ENCODE measurements at places on chromosomes 6 and 20.

- DNase-seq: no peak
Measured at GRCh38 chr20:24051160-24051559, 62.6 kb upstream of the GGTLC1 start.

DNA sequence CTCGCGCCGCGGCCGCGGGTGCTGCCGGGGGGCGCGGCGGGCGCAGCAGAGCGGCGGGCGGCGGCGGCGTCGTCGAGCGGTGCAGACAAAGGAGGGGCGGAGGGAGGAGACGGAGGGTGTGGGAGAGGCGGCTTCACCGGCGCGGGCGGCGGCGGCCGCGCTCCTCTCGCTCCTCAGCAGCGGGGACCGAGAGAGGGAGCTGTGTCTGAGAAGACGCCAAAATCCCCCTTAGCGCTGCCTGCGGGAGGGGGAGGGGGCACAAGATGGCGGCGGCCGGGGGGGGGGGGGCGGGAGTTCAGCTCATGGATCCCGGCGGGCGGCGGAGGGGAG lies 296 bp downstream of the ADNP start:
- no peak for DNase-seq

GRCh38 chr6:40545954-40546353 lies 41.2 kb downstream of the LRFN2 start:
- no peak for DNase-seq

DNA sequence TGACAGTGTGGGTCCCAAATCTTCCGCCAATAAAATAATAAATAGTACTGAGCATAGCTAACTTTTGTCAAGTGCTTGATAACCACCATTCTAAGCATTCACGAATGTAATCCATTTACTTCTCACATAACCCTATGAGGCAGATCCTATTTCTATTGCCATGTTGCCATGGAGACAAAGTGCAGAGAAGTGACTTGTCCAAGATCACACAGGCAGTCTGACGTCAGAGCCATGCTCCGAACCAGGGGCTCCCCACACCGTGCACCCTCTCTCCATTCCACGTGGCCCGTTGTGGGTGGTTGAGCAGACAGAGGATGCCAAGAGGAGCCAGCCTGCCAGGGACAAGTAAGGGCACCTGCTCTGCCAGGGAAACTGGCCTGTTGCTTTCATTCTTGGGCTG lies 38.9 kb downstream of the CDH22 start:
- no peak for DNase-seq

- DNase-seq: no peak
Measured at GRCh38 chr20:23039136-23039875, 4.2 kb downstream of the SSTR4 start.

DNA sequence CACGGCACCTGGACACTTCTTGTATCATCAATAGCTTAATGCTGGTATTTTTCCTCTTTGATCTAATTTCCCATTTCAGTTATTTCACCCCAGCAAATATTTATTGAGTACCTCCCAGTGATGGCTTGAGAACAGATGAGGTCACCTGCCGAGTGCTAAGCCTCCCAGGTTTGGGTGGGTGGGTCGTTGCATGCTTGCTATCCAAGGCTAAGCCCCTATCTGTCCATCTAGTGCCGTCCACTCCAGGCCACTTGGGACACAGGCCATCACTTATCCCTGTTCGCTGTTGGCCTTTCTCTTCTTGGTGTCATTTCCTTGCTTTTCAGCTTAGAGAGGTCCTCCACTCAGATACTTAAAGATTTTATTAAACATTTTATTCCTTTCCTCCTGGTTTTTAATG lies 10.8 kb upstream of the NNAT start:
- no peak for DNase-seq

DNA sequence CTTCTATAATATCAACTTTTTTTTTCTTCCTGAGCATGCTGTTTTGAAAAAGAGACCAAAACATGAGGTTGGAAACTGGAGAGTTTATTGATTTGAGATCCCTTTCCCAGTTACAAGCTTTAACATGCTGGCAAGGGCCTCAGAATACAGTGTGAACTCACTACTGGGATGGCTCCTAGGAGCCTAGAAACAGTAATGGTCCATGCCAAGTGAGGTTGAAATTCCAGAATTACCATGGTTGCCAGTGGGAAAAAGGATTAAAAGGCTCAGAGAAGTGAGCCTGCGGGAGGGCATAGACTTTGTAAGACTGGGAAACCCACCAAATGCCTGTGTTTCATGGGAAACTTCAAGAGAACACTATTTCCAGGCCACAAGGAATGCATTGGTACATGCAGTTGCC lies 28.9 kb upstream of the SLC22A3 start:
- no peak for DNase-seq

- DNase-seq: no peak
Measured at GRCh38 chr6:34333858-34334257, 58.6 kb downstream of the NUDT3 start.

- no peak for DNase-seq
Measured at GRCh38 chr20:3116341-3116740, 31.8 kb upstream of the AVP start.

DNA sequence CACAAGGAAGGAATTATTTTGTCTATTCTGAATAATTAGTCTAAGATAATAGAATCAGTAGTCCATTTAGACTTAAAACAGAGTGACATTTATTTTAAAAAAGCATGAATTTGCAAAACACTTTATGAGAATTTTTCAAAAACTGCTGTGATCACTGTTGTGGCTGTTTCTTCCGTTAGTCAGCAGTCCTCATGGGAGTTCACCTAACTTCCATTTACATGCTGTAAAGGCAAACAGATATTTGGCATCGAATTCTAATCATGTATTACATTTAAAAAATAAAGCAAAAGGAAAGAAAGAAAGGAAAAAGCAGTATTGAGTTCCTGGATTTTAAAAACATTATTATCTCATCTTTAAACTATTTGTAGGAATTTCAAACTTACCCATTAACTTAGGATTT lies 111.8 kb downstream of the MTHFD1L start:
- peak; percentile 24 for DNase-seq

- DNase-seq: no peak
Measured at GRCh38 chr6:132506869-132507808, 5.8 kb downstream of the STX7 start.

GRCh38 chr6:146950351-146950835 lies 253.8 kb upstream of the STXBP5 start:
- DNase-seq: no peak

DNA sequence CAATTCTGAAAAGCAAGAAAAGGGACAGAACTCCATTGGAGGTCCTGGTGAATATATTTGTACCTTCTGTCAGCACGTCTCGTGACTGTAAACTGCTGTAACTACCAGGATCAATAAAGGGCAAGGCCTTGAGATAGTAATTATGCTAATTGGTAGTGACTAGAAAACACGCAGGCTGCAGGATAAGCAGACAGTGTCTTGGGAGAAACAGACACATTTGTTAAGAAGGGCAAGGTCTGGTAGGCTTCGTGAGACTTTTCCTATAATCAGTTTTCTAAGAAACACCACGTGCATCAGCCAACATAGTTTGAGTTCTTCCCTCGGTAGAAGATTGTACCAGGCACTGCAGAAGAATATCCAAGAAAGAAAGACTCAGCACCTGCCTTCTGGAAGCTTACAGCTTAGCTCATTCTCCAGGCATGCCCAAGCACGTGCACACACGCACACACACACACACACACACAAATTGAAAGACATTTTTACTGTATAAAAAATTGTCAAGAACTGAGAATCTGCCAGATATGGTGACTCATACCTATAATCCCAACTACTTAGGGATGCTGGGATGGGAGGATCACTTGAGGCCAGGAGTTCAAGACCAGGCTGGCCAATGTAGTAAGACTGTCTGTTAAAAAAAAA lies 167.0 kb upstream of the SASH1 start:
- DNase-seq: no peak

- peak; percentile 80 for DNase-seq
Measured at GRCh38 chr20:63290677-63291472, 2.1 kb upstream of the COL20A1 start.

GRCh38 chr6:159999240-159999671 lies 30.4 kb downstream of the IGF2R start:
- no peak for DNase-seq

DNA sequence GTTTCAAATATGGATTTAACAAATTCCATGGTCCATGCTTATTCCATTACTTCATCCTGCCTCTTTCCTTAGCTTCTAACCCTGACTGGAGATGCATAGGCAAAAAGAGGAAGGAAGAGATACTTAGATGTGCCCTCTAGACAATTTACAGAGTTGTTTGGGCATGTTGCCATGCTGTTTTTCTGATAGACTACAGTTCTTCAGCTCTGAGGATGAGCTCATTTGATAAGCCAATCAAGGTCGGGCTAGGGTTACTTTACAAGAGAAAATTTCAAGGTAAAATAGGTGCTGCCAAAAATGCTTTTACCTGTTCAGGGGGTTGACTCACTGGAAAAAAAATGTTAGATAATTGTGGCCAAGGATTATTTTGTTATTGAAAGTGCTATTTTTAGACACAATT lies 5.9 kb downstream of the HCRTR2 start:
- DNase-seq: no peak

GRCh38 chr6:25017932-25018567 lies 82.3 kb upstream of the RIPOR2 start:
- peak; percentile 22 for DNase-seq

DNA sequence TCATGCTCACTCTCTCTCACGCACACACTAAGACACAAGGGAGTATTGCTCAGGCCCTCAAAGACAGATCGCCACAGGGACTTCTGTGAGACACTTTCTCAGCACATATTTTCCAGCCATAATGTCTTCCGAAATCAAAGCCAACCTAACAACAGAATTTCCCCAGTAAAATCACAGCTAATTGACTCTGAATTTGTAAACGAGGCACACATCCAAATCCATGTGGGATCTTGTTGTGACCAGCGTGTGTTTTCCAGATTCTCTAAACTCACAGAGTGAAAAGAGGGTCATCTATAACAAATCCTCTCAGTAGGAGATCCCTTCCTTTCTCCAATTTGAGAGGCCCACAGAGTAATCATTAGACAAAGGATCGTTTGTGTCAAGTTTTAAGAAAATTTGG lies 280.4 kb downstream of the PACRG start:
- DNase-seq: no peak

DNA sequence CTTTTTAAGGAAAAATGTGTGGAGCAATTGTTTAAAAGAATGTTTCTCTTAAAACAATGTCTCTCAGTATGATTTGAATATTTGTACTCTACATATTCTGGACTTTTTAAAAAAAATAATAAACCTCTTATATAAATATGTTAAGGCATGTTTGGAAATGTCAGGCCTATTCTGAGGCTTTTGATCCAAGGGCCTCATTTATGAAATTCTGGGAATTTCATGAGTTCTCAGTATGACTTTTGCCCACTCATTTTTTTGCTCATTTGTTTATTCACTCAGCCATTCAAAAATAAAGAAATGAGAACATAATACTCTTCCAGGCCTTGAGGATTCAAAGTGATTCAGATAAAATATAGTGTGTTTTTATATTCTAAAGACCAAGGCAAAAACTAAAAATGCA lies 60.4 kb downstream of the DOK5 start:
- no peak for DNase-seq

DNA sequence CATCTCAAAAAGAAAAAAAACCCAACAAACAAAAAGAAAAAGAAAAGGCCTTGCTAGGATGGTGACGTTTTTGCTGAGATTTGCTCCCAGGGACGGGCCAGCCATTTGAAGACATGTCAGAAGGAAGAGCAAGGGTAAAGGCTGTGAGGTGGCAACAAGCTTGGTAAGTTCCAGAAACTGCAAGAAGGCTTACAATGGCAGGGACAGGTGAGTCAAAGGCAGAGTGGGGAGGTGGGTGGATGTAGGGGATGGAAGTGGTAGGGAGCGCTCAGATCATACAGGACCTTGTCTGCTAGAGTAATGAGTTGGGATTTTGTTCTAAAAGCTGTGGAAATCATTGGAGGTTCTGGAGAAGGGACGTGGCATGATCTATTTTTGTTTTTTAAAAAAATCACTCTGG lies 4.3 kb downstream of the KIF3B start:
- DNase-seq: no peak

DNA sequence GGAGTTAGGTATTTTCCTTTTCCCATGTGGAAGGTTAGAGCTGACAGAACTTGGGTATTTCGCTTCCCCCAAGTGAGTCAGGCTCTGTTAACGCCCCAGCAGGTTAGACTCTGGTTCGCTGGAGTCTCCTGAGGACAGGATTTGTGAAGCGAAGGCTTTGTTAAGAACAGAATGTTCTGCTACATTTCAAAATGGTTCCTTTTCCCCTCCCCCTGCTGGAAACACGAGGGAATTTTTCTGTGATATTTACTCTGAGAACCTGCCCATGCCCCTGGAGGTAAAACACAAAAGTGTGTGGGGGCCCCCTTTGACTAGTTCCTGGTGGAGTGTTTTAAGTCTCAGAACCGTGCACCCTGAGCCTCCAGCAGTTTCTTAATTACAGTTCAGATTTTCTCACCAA lies 731.4 kb upstream of the CITED2 start:
- DNase-seq: no peak

Measured in AG08395 (cell line).